ENCODE measurements at places on chromosomes 7 and 10.

DNA sequence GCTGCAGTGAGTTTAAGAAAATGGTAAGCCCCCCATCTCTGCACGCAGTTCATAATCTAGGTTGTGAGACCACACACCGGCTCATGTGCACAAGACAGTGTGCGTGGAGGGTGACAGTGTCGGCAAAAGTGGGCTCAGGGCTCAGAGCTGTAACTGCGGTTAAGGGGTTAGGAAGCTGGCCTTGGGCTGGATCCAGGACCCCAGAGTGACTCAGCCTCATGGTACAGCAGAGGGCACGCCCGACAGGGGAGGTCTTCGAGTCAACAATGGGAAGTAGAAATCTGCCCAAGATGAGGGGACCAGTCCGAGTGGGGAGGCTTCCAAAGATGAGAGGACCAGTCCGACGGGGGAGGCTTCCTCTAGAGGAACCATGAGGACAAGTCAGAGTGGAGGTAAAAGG lies 437.7 kb downstream of the DNAJB6 start:
- DNase-seq = no peak

DNA sequence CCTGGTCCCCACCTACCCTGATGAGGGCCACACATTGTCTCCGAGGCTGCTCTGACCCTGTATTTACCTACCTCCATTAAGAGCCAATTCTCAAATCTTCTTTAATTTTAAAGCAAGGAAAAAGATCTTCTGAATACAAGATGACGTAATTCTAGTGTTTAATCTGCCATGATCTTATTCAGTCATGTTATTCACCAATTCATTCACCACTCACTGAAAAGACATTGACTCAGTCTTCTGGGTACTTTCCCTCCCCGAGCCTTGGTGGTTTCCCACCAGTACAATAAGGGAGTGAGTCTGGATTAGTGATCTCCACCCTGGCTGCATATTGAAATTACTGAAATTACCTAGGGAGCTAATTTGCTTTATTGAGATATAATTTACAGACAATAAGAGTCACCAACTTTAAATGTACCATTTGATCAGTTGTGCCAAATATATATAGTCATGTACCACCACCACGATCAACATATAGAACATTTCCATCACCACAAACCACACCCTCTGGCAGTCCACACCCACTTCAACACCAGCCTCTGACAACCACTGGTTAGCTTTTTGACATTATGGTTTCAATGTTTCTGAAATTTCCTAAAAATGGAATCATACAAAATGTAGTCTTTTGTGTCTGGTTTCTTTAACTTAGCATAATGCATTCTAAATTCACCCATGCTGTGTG lies 117.5 kb upstream of the UNC5B start:
- no peak for DNase-seq

- DNase-seq = no peak
Observed at GRCh38 chr7:156176039-156176438, 363.8 kb upstream of the SHH start.

DNA sequence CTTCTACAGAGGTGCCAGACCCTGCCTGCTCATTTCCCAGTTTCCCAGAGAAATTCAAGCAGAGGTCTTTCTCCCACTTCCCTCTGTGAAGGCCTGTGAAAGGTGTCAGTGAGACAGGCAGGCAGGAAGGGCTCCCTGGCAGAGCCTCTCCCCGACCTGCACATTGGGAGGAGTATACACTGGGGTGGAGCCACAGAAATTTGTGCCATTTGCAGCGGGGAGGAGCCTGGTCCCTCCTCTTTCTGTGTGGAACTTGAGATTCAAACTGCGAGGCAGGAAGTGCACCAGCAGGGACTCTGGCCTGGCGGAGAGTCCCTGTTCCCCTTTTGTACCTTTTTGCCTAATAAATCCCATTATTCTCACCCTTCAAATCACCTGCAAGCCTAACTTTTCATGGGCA lies 54.6 kb upstream of the OPN4 start:
- peak; percentile 72 for DNase-seq

- no peak for DNase-seq
Observed at GRCh38 chr7:4549681-4550080, 132.4 kb upstream of the FOXK1 start.

DNA sequence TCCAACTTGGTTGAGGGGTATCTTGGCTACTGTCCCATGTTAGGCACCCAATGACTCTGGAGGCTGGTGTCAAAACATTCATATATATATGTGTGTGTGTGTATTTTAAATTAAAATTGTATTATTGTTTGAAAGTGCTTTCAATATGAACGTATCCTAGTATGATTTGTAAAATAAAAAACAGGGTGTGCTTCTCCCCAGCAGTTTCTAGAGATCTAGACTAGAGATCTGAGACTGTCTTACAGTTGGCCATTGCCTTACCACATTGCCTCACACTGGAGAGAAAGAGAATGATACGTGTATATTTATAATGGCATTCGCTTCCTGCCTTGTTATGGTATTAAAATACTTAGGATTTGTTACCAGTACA lies 1.2 kb downstream of the BAG3 start:
- peak; percentile 62 for DNase-seq
